Occipital lobe (tissue), 3 donors: ENCODE measurements at places on chromosomes 16 and 17.
A peak's percentile ranks its signal among the peaks of the same experiment; 100 is the strongest.

DNA sequence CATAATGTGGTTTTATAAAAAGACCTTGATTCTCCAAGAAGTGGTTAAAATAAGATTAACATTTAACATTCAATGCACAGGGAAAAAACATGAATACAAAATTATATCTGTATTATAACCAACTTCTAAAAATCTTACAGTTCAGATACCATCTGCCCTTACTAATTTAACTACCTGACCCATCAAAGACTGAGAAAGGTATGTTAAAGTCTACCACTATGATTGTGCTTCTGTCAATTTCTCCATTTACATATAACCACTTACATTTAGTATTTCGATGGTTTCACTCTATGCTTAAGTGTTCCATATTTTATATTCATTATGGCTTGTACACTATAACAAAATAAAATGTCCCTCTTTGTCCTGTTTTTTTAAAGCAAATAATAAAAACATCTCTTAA, 14.6 kb downstream of the AP1G1 start:
- no peak for DNase-seq

DNA sequence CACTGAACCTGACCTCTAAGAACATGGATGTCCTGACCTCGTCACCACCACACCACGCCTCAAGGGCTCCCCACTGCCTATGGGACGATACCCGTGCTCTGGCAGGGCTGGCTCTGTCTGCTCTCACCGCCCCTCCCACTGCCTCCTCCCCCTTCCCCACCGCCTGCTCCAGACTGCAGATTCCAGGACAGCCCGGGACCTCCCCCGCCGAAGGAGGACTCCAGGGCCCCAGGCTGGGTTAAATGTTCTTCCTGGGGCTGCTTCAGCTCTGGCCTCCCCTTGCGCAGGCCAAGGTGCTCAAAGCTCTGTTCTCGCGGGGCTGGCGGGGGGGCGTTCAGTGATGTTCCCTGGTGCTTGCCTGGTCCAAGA, 3.1 kb downstream of the NPW start:
- no peak for DNase-seq

DNA sequence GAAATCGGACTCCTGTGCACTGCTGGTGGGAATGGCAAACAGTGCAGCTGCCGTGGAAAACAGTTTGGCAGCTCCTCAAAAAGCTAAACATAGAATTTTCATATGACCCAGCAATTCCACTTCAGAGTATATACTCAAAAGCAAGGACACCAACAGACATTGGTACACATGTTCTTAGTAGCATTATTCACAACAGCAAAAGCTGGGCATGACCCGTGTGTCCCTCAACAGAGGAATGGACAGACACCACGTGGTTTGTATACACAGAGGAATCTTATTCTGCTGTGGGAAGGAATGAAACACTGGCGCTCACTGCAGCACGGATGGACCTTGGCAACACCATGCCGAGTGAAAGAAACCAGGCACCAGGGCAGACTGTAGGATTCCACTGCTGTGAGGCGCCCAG, 16.0 kb downstream of the NPTX1 start:
- DNase-seq: no peak

GRCh38 chr17:35748979-35749378, 4.1 kb downstream of the GAS2L2 start:
- no peak for DNase-seq

GRCh38 chr17:4010754-4011153, 46.5 kb upstream of the ATP2A3 start:
- no peak for DNase-seq

DNA sequence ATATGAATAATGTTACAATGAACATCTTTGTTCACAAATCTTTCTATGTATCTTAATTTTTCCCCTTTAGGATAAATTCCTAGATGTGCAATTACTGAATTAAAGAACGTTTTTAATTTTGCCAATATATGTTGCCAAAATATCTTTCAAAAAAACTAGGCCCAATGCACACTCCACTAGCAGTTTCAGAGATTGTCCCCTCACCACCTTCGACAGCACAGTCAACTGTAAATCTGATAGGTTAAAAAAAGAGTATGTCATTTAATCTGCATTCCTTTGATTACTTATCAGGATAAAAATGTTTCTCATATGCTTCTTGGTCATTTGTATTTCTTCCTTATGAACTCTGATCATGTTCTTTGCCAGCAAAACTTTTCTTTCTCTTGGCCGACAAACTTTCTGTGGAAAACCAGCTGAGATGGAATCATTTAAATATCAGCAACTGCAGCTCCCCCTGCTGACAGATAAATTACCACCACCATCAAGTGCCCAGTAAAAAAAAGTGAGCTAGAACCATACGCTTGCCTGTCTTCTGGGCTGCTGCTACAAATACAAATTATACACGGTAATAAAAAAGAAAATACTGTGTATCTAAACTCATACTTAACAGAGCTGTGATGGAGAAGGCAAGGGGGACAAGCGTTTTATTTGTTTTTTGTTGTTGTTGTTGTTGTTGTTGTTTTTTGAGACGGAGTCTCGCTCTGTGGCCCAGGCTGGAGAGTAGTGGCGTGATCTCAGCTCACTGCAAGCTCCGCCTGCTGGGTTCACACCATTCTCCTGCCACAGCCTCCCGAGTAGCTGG, 19.6 kb upstream of the KANSL1 start:
- no peak for DNase-seq

DNA sequence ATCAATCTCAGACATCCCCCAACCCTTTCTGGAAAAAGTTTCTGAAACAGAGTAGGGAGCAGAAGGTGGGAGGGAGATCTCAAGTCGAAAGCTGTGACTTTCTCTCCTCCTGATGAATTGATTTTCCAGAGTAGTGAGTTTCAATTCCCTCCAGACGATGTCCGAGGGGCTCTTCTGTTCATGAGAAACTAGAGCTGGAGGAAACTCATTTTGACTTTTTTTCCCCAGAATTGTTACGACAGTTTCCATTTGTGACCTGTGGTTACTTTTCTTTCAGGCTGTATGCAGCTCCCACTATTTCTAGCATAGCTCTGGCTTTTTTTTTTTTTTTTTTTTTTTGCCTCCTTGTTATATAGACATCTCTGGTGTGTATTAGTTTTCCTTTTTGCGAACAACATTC, 422.1 kb upstream of the SALL1 start:
- DNase-seq: no peak

- DNase-seq: peak; percentile 74
Observed at GRCh38 chr16:6573577-6573976, 759.1 kb upstream of the RBFOX1 start.

DNA sequence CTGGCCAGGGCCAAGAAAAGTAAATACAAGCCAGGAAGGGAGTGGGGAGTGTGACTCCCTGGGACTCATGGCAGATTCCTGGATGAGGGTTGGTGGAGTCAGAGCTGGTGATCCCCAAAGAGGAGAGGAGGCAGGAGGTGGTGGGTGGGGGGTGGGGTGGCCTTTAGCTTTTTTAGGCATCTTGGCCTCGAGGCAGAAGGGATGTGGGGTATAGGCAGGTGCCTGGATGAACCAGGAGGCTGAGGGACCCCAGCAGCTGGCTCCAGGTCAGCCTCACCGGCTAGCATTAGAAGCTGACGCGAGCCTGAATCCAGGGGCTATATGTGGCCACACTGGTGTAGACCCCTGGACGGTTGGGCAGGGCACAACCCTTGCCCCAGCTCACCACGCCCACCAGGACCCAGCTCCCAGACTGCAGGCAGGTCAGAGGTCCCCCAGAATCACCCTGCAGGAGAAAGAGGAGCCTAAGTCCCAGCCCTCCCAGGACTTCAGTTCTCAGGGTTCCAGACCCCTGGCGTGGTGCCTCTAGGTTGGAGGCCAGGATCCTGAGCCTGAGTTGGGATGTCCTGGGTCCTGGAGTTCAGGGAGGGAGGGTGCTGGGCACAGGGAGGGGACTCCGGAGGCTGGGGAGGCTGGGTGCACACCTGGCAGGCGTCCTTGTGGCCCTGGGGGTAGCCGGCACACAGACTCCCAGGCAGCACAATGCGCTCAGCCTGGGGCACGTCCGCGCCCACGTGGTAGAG, 2.8 kb downstream of the PRSS33 start:
- DNase-seq: no peak

- no peak for DNase-seq
Observed at GRCh38 chr17:78661093-78661770, 84.0 kb upstream of the DNAH17 start.

DNA sequence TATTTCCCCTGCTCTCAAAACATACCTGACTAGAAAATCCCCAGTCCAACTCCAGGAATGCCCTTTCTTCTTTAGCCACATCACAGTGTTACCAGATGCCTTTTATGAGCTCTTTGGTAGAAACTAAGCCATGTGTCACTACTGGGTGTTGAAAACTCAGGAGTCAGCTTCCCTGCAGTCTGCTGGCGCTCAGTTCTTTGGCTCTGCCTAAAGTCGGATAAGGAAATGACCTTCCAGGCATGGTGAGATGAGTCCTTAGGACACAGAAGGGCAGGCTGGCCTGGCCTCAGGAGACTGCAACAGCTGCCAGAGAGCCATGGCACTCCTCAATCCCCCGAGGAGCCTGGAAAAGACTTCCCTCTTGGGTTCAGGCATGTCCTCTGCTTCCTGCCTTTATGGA, 89.1 kb downstream of the CDH13 start:
- no peak for DNase-seq

DNA sequence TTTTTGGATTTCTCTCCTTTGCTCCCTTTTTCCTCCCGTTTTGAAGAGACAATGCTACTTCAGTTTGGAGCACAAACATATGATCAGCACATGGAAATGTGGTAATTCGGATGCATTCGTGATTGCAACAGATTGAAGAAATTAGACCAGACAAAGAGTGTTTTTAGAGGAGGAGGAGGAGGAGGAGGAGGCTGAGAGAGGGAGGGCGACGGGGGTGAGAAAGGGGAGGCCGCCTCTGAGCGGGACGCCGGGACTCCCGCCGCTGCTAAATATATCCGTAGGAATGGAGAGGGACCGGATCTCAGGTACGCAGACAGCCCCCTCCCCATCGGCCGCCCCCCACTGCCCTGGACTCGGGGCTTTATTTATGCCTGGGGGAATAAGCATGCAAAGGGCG, 179.3 kb downstream of the SEC14L1 start:
- DNase-seq: no peak

DNA sequence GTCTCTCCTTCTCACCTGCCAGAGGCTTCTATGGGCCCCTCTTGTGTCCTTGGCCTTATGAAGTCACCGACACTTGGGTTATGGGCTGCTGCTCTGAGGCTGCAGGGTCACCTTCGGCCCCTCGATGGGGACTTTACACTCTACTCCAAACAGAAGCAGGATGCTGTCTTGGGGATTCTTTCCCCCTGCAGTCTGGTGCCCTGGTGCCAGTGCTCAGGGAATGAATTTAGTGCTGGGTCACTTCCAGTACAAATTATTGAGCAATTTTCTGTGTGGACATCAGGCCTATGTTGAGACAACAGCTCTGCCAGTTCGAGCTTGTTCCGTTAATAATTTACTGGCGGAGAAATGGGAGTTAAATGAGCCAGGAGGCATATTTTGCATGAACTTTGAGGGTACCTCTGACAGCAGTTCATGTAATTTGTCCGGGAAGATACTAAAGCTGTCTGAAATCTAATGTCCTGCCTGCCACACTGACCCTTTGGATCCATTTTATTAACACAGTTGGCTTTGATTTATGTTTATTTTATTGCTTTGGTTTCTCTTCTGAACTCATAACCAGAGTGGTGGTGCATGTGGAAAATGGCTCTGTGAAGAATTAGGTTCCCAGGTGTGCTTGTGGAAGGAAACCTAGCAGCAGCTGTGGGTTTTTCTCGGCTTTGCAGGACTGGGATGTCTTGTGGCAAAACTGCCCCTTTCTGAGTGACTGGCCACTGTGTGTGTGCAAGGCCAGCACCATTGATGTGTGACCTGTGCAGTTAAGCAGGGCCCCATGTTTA, 34.1 kb upstream of the DHX8 start:
- no peak for DNase-seq

DNA sequence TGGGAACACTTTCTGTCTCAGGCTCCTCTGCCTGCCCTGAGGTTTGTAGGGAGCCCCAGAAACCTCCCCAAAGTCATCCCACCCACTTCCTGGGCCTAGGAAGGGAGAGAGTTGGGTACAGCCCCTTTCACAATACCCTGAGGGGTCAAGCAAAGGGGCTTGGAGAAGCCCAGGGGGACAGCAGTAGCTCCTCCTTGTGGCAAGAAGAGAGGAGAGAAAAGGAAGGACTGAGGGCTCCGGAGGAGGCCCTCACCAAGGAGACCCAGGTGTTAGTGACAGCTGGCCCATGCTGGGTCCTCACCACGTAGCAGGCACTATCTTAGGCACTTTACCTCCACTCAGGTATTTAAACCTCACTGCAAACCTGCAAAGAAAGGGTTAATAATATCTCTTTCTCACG, 112.8 kb downstream of the IRX5 start:
- no peak for DNase-seq

DNA sequence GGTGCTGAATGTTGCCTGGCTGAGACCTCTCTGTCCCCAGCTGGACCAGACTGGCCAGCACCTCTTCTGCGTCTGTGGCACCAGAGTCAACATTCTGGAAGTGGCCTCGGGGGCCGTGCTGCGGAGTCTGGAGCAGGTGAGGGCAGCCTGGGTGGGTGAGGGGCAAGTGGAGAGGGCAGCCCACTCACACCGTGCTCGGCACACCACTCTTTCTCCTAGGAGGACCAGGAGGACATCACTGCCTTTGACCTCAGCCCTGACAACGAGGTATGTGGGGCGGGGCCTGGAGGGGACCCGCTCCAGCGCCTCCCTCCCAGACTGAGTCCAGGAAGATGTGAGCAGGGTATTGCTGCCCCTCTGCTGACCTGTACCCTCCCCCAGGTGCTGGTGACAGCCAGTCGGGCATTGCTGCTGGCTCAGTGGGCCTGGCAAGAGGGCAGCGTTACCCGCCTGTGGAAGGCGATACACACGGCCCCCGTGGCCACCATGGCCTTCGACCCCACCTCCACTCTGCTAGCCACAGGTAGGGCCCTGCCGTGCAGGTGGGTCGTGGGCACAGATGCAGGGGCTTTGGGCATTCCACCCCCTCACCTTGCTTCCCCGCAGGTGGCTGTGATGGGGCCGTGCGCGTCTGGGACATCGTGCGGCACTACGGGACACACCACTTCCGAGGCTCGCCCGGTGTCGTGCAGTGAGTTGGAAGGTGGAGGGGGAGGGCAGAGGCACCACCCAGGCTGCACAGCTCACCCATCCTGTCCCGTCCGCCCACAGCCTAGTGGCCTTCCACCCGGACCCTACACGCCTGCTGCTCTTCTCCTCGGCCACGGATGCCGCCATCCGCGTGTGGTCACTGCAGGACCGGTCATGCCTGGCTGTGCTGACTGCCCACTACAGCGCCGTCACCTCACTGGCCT, 2.6 kb downstream of the TBL3 start:
- DNase-seq: no peak

DNA sequence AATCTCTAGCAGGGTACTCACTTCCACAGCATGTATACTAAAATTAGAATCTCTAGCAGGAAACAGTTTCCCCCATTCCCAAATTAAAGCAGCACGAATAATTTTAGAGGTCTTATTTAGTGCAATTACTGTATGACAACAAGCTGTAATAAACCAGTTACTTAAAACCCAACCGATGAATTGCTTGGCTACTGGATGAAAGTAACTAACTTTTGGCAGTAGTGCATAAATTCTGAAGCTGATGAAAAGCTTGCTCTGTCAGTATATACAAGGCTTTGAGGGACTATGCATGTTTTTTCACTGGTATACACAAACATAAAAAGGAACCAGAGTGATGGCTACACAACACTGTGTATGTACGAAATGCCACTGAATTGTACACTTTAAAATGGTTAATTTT, 89.4 kb downstream of the CFDP1 start:
- DNase-seq: no peak

- no peak for DNase-seq
Observed at GRCh38 chr17:29560316-29560715, 6.5 kb downstream of the ABHD15 start.
